ENCODE measurements at places on chromosomes 3 and 15.

DNA sequence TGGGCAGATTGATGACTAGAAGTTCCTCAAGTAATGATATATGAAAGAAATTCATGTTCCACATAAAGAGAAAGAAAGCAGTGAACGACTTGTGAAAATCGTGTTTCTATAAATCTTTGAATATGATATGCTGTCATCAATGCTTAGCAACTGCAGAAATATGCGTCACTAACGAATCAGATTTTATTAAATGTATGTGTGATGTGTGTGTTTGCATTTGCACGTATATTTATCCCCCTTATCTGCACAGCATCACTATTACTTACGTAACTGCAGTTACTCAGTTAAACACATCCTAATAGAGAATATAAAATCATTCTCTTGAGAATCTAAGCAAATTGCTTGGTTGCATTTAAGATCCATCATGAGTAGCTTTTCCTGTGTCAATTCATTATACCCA lies 468.6 kb downstream of the FGF12 start:
- no peak overlapping the region for H3K27ac ChIP-seq
- no peaks in the 10 kb centered on the region for H3K36me3 ChIP-seq

DNA sequence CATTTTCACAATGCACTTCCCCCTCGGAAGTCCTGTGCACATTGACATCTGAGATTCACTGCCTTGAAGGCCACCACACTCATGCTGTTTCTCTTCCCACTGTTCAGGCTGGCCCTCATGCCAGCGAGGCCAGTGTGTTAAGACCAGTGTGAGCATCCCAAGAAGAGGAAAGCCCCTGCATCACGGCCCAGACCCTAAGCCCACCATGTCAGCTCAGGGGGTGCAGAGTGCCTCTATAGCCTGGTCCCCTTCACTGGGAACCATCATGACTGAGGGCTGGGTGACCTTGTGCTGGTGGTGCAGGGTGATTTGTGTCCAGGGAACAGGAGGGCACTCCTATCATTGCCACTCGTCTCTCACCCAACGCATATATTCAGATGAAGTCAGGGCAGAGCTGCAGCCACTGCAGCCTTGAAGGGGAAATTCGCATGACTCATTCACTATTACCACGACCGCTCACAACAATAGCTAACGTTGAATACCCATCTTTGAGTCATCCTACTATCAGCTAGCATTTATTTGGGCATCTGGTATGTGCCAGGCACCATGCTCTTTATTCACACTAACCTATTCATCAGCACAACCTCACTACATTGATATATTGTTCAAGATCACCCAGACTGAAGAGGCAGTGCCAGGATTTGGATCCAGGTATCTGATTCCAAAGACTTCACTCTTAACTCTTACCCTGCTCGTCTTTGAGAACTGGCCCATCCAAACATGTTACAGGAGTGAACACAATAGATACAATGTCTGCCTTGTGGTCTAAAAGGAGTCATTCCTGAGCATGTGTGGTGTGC lies 58.8 kb upstream of the SLC6A11 start:
- no peaks in the 10 kb centered on the region for H3K4me1 ChIP-seq
- H3K4me3 ChIP-seq = no peak overlapping the region
- no peak for DNase-seq

DNA sequence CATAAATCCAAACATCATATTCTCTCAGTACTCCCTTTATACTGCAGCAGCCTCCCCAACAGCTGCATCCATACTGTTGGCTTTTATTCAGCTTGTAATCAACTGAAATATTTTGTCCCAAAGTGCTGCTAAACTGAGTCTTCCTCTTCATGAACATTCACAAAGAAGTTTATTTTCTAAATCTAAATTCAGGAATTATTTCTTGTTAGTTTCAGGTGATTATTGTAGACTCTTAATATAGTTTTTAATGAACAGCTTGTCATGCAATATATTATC lies 269.3 kb upstream of the UBE2E2 start:
- DNase-seq = no peak
- H3K4me1 ChIP-seq = no peaks in the 10 kb centered on the region
- no peaks in the 10 kb centered on the region for H3K36me3 ChIP-seq
- no peaks in the 10 kb centered on the region for H3K27me3 ChIP-seq
- no peak overlapping the region for H3K27ac ChIP-seq
- H3K4me3 ChIP-seq = no peak overlapping the region

DNA sequence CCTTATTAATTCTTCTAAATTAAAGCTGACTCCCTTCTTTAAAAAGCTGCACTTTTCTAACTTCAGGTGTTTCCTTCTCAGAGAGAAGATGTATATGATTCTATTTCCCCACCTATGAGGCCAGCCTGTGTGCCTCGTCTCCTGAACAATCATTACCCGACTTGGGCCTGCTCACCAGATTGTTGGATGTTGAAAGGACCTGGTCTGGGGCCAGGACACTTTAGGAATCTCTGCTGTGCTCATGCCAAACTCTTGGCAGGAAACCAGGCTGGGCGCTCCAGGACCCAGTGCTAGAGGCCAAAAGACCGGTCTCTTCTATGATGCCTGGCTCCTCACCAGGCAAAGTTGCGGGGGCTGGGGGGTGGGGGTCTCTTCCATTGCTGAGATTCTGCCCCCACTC lies 16.9 kb upstream of the LRRC31 start:
- no peaks in the 10 kb centered on the region for H3K36me3 ChIP-seq
- no peak overlapping the region for H3K27ac ChIP-seq
- DNase-seq = no peak
- H3K4me1 ChIP-seq = peaks cover 15% of the 10 kb centered on the region

DNA sequence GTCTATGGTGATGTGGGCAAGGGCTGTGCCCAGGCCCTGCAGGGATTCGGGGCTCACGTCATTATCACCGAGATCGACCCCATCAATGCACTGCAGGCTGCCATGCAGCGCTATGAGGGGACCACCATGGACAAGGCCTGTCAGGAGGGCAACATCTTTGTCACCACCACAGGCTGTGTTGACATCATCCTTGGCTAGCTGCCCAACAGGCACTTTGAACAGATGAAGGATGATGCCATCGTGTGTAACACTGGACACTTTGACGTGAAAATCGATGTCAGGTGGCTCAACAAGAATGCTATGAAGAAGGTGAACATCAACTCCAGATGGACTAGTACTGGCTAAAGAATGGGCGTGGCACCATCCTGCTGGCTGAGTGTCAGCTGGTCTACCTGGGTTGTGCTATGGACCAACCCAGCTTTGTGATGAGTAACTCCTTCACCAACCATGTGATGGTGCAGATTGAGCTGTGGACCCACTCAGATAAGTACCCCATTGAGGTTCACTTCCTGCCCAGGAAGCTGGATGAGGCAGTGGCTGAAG lies 6.1 kb upstream of the USP8 start:
- no peak for DNase-seq
- no peaks in the 10 kb centered on the region for H3K36me3 ChIP-seq
- H3K27ac ChIP-seq = no peak overlapping the region

- no peaks in the 10 kb centered on the region for H3K27me3 ChIP-seq
- no peak for DNase-seq
- no peaks in the 10 kb centered on the region for H3K36me3 ChIP-seq
- no peaks in the 10 kb centered on the region for H3K4me1 ChIP-seq
Observed at GRCh38 chr3:61030469-61031035, 220.7 kb downstream of the FHIT start.

- H3K36me3 ChIP-seq = no peaks in the 10 kb centered on the region
- H3K27me3 ChIP-seq = peaks cover 4% of the 10 kb centered on the region
- H3K4me1 ChIP-seq = no peaks in the 10 kb centered on the region
- H3K4me3 ChIP-seq = no peak overlapping the region
Observed at GRCh38 chr3:126621171-126621570, 33.8 kb downstream of the TXNRD3 start.

- no peaks in the 10 kb centered on the region for H3K27me3 ChIP-seq
- peak overlapping the region; percentile 25 for H3K4me3 ChIP-seq
- H3K27ac ChIP-seq = no peak overlapping the region
- peaks cover 10% of the 10 kb centered on the region for H3K36me3 ChIP-seq
- H3K4me1 ChIP-seq = peaks cover 15% of the 10 kb centered on the region
Observed at GRCh38 chr3:188671971-188672370, 499.8 kb upstream of the TPRG1 start.

- H3K27me3 ChIP-seq = peaks cover 53% of the 10 kb centered on the region
- peak overlapping the region; percentile 24 for H3K4me3 ChIP-seq
- H3K4me1 ChIP-seq = peaks cover 21% of the 10 kb centered on the region
- peak overlapping the region; percentile 30 for H3K27ac ChIP-seq
- peaks cover 7% of the 10 kb centered on the region for H3K36me3 ChIP-seq
Observed at GRCh38 chr3:158095111-158095813, 11.0 kb downstream of the SHOX2 start.

DNA sequence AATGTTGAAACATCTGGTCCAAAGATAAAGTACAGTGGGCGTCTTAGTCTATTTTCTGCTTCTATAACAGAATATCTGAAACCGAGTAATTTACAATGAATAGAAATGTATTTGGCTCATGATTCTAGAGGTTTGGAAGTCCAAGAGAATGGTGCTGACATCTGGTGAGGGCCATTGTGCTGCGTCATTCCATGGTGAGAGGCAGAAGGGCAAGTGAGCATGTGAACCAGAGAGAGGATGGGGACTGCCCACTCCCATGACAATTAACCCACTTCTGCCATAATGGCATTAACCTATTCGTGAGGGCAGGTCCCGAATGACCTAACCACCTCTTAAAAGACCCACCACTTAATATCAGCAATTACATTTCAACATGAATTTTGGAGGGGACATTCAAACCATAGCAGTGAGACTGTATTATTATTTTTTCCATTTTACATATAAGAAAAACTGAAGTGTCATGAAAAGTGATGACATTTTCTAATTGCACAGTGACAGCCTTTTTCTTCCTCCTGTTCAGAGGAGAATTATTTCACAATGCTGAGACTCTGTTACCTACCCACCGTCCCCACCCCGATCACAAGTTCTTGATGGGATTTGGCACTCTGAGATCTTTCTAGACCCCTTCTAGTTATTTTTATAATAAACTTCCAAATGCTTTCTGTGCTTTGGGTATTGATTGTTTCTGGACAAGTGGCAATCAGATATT lies 238.8 kb downstream of the RPLP1 start:
- peaks cover 3% of the 10 kb centered on the region for H3K36me3 ChIP-seq
- H3K4me3 ChIP-seq = no peak overlapping the region
- peaks cover 10% of the 10 kb centered on the region for H3K27me3 ChIP-seq
- no peaks in the 10 kb centered on the region for H3K4me1 ChIP-seq
- DNase-seq = no peak

GRCh38 chr15:73323956-73324355 lies 44.8 kb downstream of the HCN4 start:
- DNase-seq = no peak
- no peak overlapping the region for H3K4me3 ChIP-seq
- no peaks in the 10 kb centered on the region for H3K27me3 ChIP-seq
- peaks cover 9% of the 10 kb centered on the region for H3K4me1 ChIP-seq

DNA sequence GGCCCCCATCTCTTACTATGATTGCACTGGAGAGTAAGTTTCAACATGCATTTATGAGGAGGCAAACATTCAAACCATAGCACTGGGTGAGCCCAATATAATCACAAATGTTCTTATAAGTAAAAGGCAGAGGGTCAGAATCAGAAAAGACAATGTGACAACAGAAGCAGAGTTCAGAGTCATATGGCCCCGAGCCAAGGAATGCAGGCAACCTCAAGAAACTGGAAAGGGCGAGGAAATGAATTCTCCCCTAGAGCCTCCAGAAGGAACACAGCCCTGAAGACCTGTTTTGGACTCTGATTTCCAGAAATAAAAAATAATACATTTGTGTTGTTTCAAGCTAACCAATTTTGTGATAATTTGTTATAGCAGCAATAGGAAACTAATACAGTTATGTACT lies 81.3 kb upstream of the ABI3BP start:
- no peaks in the 10 kb centered on the region for H3K36me3 ChIP-seq
- peaks cover 2% of the 10 kb centered on the region for H3K27me3 ChIP-seq
- H3K4me1 ChIP-seq = no peaks in the 10 kb centered on the region
- H3K4me3 ChIP-seq = no peak overlapping the region
- H3K27ac ChIP-seq = no peak overlapping the region

DNA sequence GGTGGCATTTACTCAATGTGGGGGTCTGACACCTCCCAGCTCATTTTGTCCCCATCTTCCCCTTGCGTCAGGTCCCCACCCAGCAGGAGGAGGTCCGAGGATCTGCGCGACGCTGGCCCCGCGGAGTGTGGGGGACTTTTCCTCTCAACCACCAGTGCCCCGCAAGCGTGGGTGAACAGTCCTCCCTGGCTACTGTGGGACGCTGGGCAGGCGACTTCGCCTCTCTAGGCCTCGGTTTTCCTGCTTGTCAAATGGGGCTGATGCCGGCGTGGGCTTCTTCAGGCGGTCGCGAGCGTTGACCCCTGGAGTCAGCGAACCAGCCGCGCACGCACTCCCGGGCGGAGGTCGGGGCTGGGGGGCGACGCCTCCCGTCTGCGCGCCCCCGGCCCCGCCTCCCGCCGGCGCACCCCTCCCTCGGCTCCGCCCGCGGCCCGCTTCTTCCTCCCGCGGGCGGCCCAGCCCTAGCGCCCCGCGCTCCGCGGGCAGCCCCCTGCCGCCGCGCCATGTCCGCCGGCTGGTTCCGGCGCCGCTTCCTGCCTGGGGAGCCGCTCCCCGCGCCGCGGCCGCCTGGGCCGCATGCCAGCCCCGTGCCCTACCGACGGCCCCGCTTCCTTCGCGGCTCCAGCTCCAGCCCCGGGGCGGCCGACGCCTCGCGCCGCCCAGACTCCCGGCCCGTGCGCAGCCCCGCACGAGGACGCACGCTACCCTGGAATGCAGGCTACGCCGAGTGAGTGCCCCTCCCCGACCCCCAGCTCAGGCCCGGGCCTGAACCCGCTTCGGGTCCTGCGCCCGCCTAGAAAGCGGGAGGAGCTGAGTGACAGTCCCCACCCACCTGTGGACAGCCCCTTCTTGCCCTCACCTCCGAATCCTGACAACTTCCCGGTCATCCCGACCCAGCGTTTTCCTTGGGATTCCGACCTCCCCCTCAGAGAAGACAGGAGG lies at the start of gene PPM1M:
Gene PPM1M, plus strand, starts transcription at position 438 of the 942 bp plus-strand sequence. Its CDS starts 66 bp downstream, at position 504.
- DNase-seq = peak; percentile 61
- H3K4me1 ChIP-seq = peaks cover 61% of the 10 kb centered on the region
- H3K27me3 ChIP-seq = no peaks in the 10 kb centered on the region

DNA sequence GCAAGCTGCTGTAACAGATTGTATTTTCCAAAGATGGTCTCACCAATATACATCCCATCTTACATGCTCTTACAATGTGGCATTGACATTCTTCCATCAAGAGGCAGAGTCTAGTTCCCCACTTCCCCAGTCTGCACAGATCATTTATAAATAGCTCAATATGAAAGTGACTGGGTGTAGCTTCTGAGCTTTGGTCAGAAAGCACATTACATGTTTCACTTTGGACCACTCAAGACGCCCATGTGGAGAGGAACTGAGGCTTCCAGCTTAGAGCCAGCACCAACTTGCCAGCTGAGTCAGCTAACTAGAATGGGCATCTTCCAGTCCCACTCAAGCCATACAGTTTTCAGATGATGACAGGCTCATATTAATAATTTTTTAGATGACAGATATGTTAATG lies 45.5 kb downstream of the GREM1 start:
- no peak for DNase-seq
- peaks cover 17% of the 10 kb centered on the region for H3K27me3 ChIP-seq
- H3K36me3 ChIP-seq = no peaks in the 10 kb centered on the region
- no peak overlapping the region for H3K4me3 ChIP-seq

GRCh38 chr3:195557322-195557721 lies 14.2 kb upstream of the PPP1R2 start:
- H3K27ac ChIP-seq = no peak overlapping the region
- no peak for DNase-seq
- no peaks in the 10 kb centered on the region for H3K36me3 ChIP-seq
- no peak overlapping the region for H3K4me3 ChIP-seq
- peaks cover 15% of the 10 kb centered on the region for H3K4me1 ChIP-seq

GRCh38 chr15:52124270-52124880 lies 11.8 kb upstream of the BCL2L10 start:
- no peak overlapping the region for H3K27ac ChIP-seq
- DNase-seq = no peak
- H3K4me3 ChIP-seq = no peak overlapping the region
- peaks cover 68% of the 10 kb centered on the region for H3K36me3 ChIP-seq
- no peaks in the 10 kb centered on the region for H3K4me1 ChIP-seq
